Stimulated activated CD4-positive, alpha-beta T cell treated with anti-CD3 and anti-CD28 coated beads, Interleukin-1b, Interleukin-23, amount 100 ng/mL, for 24 hours (primary cell): ENCODE measurements at places on chromosomes 7 and 10.

DNA sequence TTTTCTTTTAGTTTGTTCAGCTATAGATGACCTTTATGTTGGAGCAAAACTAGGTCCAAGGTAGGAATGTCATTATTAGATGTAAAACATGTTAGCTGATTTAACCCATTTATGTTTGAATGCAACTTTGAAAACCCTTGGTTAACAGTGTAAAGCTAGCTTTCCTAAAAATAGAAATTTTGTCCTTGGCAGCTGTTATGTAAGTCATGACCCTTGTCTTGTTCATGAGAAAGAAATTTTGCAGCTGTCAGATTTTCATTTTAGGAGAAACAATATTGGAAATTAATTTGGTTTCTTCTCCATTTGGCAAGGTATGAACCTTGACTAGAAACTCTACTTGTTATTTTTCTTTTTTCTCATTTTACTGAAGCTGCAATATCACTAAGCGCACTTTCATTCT is 23.9 kb upstream of the CCAR1 start:
- no peak for DNase-seq

DNA sequence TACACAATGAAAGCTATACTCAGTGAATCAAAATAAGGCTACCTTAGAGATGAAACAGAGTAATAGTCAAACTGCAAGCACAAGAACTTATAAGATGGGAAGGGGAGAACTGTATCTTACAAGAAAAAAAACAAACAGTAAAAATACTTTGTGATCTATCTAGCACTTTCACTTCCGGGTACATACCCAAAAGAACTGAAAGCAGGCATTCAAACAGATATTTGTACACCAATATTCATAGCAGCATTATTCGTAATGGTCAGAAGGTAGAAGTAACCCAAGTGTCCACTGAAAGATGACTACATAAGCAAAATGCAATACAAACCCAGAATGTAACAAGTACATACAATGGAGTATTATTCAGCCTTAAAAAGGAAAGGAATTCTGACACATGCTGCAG is 18.0 kb downstream of the FAM204A start:
- DNase-seq: no peak

DNA sequence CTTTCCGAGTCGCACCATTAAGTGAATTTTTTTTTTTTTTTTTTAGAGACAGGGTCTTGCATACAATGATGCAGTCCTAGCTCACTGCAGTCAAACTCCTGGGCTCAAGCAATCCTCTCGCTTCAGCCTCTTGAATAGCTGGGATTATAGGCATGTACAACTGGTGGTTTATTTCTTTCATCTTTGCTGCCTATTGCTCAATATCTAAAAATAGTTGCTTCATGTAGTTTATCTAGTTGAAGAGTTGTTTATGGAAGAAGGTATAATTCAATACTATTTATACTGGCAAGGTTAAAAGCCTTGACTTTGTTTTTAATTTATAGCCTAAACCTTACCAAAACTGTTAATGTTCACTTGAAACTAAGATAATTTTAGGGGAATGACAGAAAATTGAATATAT is 66.9 kb downstream of the SEMA3D start:
- DNase-seq: no peak

DNA sequence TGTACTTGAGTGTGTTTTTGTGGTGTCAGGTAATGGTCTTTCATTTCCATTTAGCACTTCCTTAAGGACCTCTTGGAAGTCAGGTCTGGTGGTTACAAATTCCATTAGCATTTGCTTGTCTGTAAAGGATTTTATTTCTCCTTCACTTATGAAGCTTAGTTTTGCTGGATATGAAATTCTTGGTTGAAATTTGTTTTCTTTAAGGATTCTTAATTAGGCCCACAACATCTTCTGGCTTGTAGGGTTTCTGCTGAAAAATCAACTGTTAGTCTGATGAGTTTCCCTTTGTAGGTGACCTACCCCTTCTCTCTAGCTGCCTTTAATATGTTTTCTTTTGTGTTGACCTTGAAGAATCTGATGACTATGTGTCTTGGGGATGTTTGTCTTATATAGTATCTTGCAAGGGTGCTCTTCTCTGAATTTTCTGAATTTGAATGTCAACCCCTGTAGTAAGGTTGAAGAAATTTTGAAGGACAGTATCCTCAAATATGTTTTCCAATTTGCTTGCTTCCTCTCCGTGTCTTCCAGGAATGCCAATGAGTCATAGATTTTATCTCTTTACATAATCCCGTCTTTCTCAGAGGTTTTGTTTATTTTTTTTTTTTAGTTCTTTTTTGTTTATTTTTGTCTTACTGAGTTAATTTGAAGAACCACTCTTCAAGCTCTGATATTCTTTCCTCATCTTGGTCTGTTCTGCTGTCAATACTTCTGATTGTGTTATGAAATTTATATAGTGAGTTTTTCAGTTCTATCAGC is 70.2 kb downstream of the SLC39A12 start:
- DNase-seq: no peak

DNA sequence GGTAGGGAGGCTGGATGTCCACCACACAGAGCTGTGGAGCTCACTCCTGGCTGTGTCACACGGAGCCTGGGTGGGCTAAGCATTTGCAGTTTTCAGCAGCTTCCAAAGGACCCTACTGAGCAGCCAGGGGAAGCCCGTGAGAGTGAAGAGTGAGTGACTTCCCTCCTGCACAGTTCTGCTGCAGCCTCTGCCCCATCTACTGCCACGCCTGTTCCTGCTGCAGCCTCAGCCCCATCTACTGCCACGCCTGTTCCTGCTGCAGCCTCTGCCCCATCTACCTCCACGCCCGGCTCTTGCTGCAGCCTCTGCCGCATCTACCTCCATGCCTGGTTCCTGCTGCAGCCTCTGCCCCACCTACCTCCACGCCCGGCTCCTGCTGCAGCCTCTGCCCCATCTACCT is 12.2 kb downstream of the ADAM8 start:
- DNase-seq: no peak

DNA sequence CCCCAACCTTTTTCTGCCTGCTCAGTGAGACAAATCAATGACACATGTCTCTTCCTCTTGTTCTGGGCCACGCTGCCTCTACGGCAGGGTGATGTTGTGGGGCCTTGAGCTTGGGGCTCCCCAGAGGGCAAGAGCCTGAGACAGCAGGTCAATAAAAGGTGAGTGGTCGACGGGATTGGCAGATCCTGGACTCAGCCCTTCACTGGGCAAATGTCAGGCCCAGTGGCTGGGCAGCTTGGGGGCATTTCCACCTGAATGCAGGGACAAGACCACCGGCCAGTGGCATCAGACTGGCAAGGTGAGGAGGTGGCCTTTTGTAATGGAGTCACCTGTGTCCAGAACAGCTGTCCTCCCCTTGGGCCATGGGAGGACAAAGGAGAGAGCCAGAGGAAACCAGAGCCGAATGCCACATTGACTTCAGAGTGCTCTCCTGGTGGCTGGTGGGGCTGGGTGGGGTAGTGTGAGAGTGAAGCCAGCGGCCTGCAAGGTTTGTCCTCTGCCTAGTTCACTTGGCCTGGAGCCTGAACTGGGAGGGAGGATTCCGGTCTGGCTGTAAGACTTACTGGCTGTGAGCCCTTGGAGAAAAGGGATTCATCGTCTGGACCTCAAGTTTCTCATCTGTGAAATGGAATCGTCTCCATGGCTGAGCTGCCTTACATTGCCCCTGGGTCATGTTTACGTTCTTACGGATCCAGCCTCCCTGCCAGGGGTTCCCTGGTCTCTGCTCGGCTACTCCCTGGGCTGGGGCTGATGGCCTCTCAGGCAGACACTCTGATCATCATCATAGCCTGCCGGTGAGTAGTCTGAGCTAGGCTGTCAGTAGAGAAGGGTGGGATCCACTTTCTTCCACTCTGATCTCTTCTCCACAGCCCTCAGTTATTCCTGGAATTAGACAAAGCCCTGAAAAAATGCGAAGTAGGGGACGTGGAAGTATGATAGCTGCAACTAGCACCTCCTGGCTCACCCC is 25.4 kb upstream of the CRHR2 start:
- no peak for DNase-seq

DNA sequence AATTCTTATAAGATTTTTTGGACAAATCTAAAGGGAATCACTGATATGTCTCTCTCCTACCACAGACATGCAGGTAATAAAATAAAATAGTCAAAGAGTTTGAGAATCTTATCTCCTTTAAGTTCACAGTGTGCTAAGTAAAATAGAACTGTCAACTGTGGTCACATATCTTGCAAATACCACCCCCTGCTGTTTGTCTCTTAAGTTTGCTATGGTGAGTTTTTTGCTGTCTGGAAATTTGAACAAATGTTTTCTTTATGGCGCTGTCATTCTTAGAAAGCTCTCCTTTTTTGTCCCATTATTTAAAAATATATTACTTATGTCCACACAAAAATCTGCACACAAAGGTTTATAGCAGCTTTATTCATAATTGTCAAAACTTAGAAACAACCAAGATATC is 19.6 kb downstream of the GIMAP5 start:
- no peak for DNase-seq

- DNase-seq: no peak
These were observed 16.2 kb upstream of the PON1 start for GRCh38 chr7:95340491-95340890.

DNA sequence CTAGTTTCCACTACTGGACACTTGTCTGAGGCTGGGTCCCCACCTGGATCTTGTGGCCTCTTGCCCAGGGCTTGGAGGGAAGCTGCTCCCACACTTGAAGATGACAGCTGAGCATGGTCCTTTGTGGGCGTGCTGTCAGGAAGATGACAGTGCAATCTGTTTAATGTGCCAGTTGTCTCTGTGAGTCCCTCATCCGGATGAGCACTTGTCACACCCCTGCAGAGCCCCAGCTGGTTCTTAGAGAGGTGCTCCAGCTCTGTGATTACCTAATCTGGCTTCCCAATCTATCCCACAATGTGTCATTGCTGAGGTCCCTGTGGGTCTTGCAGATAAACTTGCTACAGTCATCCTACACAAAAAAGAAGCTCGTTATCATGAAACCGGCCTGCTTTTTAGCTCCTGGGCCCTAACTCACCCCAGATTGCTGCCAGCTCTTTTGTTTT is 34.8 kb upstream of the CCSER2 start:
- DNase-seq: no peak

- DNase-seq: no peak
These were observed 96.8 kb upstream of the AGR3 start for GRCh38 chr7:16978358-16979244.

DNA sequence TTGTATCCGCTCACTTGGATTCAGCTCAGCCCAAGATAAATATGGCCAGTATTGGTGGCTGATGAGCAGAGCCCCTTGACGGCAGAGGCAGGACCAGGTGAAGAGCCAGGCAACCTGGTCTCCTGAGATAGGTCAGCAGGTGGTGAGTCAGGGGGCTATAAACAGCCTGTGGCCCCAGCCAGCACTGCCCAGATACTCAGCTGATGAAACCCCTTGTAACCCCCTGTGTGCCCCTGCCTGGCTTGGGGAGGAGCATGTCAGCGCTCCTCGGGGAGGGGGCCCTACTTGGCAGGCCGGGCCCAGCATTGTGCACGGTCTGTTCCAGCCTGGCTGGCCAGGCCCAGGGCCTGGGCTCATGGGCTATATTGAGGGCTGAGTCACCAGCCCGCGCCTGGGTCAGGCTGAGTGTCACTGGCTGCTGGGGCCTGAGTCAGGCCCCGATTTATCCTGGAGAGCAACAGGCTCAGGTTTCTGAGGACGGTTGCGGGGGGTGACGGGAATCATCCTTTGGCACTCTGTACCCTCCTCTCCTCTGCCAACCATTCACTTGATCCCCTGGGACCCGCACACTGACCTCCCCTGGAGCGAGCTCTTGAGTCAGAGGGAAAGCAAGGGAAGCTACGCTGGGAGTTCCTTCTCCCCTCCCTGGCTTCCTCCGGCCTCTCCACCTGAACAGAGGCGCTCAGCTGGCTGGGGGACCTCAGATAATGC is 2.8 kb upstream of the FLNC start:
- DNase-seq: no peak

DNA sequence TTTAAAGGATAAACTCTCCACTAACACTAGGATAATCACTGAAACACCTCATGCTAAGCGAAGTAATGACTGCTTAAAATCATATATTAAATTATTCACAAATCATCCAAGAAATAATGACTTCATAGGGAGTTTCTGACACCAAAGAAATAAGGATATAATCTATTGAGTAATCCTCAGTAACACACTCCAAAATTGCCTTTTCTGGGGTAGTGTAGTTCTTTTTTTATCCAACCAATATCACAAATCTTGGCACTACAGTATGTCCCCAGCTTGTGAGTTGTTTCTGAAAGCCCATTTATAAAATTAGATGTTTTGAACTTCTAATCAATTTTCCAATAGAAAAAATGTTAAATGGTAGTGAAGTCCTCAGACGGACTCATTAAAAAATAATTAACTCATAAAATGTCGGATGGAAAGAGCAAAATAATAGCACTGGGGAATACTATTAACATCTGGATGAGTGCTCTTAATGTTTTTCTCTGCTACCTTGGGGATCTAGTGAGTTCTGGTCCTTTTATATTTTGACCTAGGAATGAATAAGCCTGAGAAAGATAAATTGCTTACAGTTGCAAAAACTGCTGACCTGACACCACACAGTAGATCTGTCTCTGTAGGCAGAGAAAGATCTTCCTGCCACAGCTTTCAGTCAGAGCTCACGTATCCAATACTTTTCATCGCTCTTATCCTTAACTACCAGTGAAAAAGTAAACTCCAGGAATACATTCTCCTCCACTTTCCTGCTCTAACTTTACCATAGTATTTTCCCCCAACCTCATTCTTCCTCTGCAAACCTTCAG is 618.5 kb upstream of the ANKRD30A start:
- no peak for DNase-seq
